ENCODE measurements at places on chromosomes 5 and 9.

- DNase-seq, result no peak
Measured at GRCh38 chr5:132868754-132869153, 2.3 kb downstream of the UQCRQ start.

DNA sequence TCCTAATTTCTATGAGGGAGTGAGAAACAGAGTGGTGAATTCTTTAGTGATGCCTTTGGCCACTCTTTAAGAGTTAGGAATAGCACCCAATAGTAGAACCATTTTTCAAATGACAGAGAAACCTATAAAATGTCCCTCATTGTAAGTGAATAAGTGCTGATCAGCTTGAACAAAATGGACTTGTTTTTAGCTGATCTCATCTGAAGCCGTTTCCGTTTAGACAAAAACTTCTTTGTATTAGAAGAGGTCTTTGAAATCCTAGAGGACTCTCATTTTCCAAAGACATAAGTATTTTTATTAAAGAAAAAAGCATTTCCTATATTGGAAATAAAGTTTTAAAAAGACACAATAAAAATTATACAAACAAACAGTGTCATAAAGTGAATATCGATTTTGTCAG, 273.9 kb downstream of the ARHGEF28 start:
- DNase-seq, result no peak

DNA sequence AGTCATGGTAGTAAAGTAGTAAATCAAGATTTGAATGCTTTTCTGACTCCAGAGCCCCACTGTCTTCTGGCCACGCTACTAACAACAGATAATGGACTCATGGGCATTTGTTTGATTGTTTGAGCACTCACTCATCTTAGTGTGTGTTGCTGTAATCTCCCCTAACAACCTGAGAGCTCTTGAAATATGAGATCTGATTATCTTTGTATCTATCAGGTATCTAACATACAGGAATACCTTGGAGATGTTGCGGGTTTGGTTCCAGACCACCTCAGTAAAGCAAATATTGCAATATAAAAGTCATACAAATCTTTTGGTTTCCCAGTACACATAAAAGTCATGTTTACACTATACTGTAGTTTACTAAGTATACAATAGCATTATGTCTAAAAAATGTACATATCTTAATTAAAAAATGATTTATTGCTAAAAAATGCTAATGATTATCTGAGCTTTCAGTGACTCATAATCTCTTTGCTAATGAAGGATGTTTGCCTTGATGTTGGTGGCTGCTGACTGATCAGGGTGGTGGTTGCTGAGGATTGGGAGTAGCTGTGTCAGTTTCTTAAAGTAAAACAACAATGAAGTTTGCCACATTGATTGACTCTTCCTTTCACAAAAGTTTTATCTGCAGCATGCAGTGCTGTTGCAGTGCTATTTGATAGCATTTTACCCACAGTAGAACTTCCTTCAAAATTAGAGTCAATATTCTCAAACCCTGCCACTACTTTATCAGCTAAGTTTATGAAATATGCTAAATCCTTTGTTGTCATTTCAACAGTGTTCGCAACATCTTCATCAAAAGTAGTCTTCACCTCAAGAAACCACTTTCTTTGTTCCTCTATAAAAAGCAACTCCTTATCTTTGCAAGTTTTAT, 92.2 kb downstream of the ZNF462 start:
- no peak for DNase-seq

DNA sequence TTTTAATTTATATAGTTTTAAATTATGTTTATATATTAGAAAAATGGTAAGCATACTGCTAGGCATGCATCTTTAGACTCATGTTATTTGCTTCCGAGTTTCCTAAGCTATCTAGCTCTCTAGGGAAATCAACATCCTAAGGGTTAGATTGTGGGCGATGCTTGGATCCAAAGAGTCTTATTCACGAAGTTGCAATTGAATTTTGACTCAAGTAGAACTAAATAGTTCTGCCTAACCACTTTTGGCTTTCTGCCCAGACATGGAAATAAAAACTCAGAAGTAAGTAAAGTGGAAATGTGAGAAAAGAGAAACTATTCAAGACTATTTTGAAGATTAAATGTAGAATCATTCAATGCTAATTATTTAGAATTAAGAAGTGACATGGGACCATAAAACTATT, 440.4 kb downstream of the CDH18 start:
- DNase-seq, result no peak

DNA sequence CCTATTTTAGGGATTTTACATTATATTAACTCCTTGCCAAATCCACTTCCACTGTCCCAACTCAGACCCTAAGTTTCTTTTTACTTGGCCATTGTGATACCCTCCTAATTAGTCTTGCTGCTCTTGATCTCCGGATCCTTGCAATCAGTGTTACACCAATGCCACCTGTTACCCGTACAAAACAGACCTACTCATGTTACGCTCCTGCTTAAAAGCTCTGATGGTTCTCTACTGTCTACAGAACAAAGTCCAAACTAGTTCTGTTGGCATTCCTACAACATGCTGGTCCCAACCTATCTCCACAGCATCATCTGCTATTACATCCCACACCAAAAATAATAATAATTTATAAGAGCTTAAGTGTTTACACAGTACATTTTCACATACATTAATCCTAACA, 9.8 kb downstream of the ECPAS start:
- DNase-seq, result no peak

DNA sequence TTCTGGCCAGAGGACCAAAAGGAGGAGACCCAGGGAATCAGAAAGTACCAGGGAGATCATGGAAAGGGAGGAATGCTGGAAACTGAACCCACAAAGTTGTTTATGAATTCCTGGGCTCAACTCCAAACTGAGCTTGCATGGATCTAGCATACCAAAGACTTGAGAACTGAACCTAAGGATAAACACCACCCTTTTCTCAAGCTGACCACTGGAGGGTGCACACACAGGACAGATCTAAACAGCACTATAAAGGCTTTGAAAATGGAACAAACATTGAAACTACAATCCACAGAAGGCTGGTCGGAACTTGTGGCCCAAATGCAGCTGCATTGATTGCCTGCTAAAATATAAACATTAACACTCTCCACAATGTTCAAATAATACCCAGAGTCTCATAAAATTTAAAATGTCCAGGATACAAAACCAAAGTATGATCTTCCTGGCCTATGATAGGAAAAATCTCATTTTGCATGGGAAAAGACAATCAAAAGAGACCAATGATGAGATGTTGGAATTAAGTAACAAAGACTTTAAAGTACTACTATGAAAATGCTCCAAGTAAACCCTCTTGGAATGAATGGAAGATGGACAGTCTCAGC, 15.6 kb upstream of the IRF1 start:
- DNase-seq, result peak; percentile 53

DNA sequence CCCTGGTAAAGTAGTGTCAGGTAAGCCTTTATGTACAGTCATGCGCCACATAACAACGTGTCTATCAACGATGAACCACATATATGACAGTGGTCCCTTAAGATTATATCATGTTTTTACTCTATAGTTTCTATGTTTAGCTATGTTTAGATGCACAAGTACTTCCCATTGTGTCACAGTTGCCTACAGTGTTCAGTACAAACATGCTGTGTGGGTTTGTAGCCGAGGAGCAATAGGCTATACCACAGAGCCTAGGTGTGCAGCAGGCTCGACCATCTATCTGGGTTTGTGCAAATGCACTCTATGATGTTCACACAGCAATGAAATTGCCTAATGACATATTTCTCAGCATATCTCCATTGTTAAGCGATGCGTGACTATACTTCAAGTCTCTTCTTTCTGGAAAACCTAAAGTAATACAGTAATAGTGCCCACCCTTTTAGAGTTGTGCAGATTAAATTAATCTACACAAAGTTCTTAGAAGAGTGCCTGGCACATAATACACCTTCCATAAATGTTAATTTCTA, 295.9 kb downstream of the ARHGAP26 start:
- no peak for DNase-seq

DNA sequence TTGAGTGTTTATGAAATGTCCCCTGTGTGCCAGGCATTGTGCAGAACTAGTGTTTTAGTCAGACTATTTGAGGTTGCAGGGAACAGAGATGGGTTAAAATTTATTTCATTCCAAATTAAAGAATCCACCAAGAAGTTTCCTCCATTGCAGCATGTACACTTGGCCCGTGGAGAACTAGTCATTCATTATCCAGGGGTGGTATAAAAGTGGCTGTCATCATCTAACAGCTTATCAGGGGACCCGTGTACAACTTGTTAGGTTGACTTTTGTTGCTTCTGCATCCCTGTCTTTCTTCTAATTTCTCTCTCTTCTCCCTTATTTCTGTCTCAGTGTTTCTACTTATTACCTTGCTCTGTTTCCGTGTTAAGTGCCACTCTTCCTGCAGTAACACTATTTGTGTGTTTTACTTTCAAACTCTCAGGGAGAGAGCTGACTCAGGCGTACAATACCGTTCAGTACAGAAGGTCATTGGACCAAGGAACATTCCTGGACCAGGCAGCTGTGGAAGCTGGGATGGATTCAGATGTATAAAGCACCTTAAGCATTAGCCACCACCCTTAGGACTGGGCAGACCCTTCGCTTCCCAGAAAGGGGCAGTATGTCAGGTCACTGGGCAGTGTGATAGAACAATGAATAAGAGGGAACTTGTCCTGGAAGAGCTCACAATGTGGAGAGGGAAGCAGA, 36.1 kb downstream of the MAP3K1 start:
- DNase-seq, result no peak

DNA sequence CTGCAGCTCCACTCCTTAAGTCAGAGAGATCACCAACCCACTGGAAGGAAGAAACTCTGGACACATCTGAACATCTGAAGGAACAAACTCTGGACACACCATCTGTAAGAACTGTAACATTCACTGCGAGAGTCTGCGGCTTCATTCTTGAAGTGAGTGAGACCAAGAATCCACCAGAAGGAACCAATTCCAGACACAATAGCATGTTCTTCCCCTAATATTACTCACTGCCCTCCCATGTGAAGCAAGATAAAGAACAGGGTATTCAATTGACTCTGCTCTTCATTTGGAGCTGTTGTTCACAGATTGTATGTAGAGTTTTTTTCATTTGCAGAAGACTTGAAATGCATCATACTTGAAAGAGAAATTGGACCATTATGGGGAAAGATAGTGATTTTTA, 10.8 kb downstream of the SAXO1 start:
- no peak for DNase-seq

GRCh38 chr9:92965061-92965758, 17.9 kb downstream of the FGD3 start:
- no peak for DNase-seq

- DNase-seq, result no peak
Measured at GRCh38 chr9:105392531-105392930, 55.3 kb upstream of the FSD1L start.

DNA sequence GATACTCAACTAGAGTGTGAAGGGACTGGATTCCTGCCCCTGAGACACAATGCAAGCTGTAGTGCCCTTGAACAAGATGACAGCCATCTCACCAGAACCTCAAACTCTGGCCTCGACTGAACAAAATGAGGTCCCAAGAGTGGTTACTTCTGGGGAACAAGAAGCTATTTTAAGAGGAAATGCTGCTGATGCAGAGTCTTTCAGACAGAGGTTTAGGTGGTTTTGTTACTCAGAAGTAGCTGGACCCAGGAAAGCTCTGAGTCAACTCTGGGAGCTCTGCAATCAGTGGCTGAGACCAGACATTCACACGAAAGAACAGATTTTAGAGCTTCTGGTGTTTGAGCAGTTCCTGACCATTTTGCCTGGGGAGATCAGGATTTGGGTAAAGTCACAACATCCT, 2.4 kb downstream of the ZNF483 start:
- DNase-seq, result no peak

- no peak for DNase-seq
Measured at GRCh38 chr9:93317495-93318094, 133.7 kb downstream of the WNK2 start.

GRCh38 chr9:16671591-16672137, 198.8 kb downstream of the BNC2 start:
- DNase-seq, result no peak

DNA sequence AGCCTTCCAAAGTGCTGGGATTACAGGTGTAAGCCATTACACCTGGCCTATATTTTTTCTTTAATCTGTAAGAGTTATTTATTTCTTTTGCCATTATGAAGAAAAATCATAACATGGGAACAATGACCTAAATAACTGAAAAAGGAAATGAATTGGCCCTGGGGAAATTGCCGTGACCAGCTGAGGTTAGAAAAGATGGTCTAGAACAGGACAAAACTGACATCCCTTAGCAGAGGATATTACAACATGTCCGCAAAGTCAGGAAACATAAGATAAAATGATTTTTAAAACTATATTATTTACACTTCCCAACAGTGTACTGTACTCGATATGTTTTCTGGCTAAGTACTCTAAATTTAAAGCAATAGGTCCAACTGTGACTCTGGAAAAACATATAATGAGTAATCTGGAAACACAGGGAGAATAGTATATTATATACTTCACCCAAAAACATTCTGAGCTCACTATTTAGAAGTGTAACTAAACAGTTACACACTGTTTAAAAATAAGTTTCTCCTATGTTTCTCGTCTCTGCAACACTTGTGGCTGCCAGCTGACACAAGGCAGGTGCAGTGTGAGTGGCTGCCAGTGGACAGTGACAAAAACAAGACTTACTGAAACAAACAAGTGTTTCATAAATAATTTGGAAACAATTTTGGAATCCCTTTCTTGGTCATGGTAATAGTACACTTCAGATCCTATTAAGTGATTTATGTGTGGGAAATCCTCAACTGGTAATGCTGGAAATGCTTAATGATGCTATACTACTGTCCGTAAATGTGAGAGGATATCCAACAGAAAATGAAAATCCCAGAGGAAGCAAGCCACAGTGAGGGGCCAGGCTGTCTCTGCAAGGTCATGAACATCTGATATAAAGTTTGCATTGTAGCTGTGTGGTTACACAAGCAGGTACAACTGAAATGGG, 69.1 kb downstream of the C9orf85 start:
- no peak for DNase-seq

- DNase-seq, result peak; percentile 96
Measured at GRCh38 chr5:163459819-163460561, at the start of gene NUDCD2. Gene NUDCD2, minus strand, starts transcription at chr5:163460102. Its CDS starts 52 bp downstream, at chr5:163460050.

DNA sequence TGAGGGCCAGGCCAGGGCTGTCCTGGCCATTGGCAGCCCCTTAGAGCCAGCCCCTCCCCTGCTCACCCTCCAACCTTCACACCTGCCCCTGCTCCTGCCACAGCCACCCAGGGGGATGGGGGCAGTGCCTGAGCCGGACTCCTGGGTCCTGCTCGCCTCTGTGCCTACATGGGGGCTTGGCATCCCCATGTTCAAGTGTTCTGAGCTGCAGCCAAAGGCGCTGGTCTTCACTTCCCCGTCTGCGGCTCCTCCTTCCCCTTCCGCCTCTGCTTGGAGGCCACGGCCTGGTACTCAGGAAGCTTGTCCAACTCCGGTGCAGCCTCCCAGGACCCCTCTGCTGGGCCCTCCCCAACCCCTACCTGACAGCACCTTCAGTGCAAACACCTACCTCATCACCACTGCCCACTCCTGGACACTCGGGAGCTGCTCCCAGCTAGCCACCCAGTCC, 2.3 kb upstream of the DNLZ start:
- DNase-seq, result no peak

All from kidney capillary endothelial cell (primary cell).